ENCODE measurements at places on chromosomes 1 and 21. TPM values are rescaled to one million over a fixed set of nuclear protein-coding genes. Genes with fewer than 3 reads are reported as not detected.

KRTAP19-3 gene
- not detected for total RNA-seq

WDR26 gene
- 125 TPM for total RNA-seq

CYP4A11 gene
- not detected for total RNA-seq

KRTAP24-1 gene
- total RNA-seq = not detected

SNX7 gene
- total RNA-seq = 30.2 TPM

SNAPIN gene
- total RNA-seq = 43.6 TPM

ESRRG gene
- total RNA-seq = 101 TPM

PDE4B gene
- total RNA-seq = 79.5 TPM

DPH2 gene
- 12.8 TPM for total RNA-seq

ERG gene
- 13.6 TPM for total RNA-seq

PRR9 gene
- not detected for total RNA-seq

SLC26A9 gene
- total RNA-seq = not detected

C1orf87 gene
- not detected for total RNA-seq

PRKAA2 gene
- total RNA-seq = 32.7 TPM

GUCA2A gene
- total RNA-seq = not detected

CDC20 gene
- total RNA-seq = 9.0 TPM

STXBP3 gene
- 118 TPM for total RNA-seq

LENEP gene
- 6.0 TPM for total RNA-seq

CDK11A gene
- total RNA-seq = 27.9 TPM

CLCA1 gene
- total RNA-seq = not detected

DSCAM gene
- 11.8 TPM for total RNA-seq

UHMK1 gene
- total RNA-seq = 50.5 TPM

CASQ1 gene
- 35.8 TPM for total RNA-seq

DHRS3 gene
- total RNA-seq = 53.6 TPM

CLCNKA gene
- total RNA-seq = 0.33 TPM

CPLANE2 gene
- total RNA-seq = 8.9 TPM

GNAT2 gene
- total RNA-seq = 21.8 TPM

CASZ1 gene
- 58.1 TPM for total RNA-seq

NFASC gene
- total RNA-seq = 30.6 TPM

RAVER2 gene
- 36.4 TPM for total RNA-seq

SYNC gene
- 15.3 TPM for total RNA-seq

POLR3C gene
- total RNA-seq = 35.8 TPM

GJB5 gene
- 1.0 TPM for total RNA-seq

OXCT2 gene
- total RNA-seq = 0.66 TPM

ETV3L gene
- not detected for total RNA-seq

AMY1B gene
- total RNA-seq = not detected

ZNF684 gene
- 7.7 TPM for total RNA-seq

B3GALT2 gene
- 25.5 TPM for total RNA-seq

CD244 gene
- 0.16 TPM for total RNA-seq

HAX1 gene
- total RNA-seq = 65.3 TPM

METTL13 gene
- total RNA-seq = 33.4 TPM

LGR6 gene
- 3.6 TPM for total RNA-seq

ETV3 gene
- 24.2 TPM for total RNA-seq

All from camera-type eye (tissue), 1 donor.